AG09319 (cell line): ENCODE measurements at places on chromosomes 11 and 22.

GRCh38 chr22:47547239-47547661 is 784.8 kb downstream of the TBC1D22A start:
- DNase-seq, result no peak

GRCh38 chr11:87820011-87820410 is 355.2 kb downstream of the RAB38 start:
- DNase-seq, result no peak

DNA sequence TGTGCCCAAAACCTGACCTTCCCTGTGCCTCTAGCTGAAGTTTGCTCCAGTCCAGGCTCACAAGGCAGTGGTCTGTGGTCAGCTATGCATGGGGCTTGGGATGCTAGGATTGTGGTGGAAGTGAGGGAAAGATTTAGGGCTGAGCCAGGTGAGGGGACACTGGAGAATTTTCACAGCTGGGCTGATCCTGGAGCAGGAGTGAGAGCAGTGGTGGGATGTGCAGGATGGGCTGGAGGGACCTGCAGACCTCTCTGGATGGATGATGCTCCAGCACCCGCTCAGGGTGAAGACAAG is 23.9 kb upstream of the KDM2A start:
- DNase-seq, result no peak

DNA sequence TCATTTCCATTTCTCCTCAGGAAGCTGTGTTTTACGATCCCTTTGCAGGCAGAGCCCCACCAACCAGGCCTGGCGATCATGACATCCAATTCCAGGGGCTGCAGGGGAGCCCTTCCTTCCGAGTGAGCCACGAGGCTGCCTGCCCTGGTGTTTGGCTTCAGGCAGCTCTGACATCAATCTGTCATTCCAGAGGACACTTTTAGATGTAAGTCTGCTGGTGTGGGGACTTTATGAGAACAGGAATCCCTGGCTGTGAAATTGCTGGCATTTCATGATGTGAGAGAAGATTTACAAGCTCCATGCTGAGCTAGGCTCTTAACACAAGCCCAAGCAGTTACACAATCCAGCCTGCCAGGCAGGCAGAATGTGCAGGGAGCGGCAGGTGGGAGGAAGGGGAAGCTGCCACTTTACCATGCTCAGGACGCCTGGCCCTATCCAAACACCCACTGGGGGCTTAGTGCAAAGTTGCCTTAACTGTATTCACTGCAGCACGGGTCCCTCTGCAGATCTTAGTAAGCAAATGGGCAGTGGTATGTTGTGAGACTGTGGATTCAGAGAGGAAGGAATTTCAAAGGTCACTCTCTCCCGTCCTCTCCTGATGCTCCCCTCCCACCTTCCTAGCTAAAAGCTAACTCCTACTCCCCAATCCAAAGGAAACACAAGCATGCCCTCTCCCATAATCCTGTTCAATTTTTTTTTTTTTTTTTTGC is 43.4 kb upstream of the MICAL2 start:
- DNase-seq, result no peak

- no peak for DNase-seq
Observed at GRCh38 chr11:35066783-35067423, 72.1 kb upstream of the CD44 start.

DNA sequence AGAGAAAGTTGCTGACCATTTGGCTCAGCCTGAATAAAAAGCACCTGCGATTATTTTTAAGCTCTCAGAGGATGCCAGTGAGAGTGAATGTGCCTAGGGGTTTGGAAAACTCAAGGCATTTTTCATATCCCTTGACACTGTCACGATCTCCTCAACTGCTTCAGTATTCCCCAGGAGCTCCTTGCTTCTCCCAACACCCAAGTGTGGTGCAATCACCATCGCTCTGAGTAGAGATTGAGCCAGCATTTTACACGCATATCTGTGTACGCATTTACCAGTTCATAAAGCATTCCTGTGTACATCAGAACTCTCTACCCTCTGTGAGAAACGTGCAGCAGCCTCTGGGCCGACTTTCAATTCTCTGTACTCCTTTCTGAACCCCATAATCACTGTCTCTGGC is 1.3 kb downstream of the SRRD start:
- no peak for DNase-seq

- no peak for DNase-seq
Observed at GRCh38 chr11:68461575-68461917, 994 bp downstream of the PPP6R3 start.

GRCh38 chr11:127816962-127817361 is 770.4 kb downstream of the ETS1 start:
- no peak for DNase-seq

DNA sequence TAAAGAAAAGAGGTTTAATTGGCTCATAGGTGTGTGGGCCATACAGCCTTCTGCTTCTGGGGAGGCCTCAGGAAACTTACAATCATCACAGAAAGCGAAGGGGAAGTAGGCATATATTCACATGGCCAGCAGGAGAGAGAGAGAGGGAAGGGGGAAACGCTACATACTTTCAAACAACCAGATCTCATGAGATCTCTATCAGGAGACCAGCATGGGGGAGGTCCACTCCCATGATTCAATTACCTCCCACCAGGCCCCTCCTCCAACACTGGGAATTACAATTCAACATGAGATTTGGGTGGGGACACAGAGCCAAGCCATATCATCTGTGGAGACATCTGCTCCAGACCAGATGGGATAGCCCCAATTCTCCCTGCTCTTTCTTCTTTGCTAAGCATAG is 866.0 kb downstream of the BRD1 start:
- DNase-seq, result no peak

DNA sequence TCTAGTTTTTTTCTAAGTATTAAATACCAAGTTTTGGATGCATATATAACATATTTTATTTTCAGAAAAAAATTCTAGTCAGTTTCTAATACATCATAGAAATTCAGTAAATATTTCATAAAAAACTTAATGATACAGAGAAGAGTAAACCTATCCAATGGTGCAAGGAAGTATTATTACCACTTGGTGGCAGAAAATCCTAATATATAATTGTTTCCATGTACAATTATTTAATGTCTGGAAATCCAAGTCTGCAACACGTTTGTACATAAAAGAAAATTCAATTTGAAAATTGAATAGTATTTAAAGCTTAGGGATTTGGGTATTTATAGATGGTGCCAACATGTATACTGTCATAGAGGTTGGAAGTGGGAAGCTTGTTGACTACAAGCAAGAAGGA is 127.0 kb downstream of the TRPC6 start:
- no peak for DNase-seq

GRCh38 chr11:15594607-15595006 is 479.9 kb downstream of the INSC start:
- DNase-seq, result no peak

- DNase-seq, result no peak
Observed at GRCh38 chr11:60809691-60810090, 24.6 kb downstream of the MS4A10 start.

DNA sequence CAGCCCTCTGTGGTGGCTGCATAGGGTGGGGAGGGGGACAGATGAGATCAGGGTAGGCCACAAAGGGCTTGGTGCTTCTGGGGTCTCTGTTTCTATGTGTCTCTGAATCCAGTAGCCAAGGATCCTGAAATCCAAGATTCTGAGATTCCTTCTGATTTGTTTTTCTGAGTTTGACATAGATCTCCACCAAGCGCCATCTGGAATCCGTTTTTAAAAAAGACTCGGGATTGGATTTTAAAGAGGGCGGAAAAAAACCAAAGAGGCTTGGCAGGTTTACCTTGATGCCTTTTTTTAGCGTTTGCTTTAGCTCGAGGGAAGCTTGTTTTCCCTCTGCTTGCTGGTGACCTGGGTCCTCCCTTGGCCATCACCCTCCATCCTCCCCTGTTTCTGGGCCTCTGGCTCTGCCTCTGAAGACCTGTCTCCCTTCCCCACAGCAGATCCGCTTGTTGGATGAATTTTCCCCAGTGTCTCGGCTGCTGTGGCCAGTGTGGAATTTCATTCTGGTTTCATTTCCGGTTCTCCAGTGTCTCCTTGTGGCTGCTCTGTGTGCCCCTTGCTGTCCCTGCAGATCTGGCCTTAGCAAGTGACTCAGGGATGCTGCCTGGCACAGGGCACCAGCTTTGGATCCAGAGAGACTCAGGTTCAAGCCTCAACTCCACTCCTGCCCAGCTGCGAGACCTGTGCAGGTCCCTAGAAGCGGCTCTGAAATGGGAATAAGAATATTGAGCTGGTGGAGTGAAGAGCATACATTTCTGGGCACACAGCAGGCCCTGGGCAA is 15.1 kb downstream of the SYNGR1 start:
- no peak for DNase-seq

DNA sequence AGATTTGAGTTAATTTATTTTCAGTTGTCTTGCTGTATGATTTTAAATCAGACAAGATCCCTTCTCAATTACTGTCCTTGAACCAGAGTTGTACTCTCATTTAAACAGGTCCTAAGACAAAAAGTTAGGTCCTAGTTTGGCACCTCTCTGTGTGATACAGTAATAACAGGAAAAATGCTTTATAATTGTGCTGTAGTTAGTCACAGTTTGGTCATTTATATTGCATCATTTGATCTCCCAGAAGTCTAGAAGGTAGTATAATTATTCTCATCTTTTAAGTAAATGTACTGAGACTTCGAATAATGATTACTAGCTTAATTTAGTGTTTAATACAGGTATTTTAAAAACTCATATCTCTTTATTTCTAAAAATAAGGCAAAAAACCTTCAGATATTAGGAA is 18.1 kb upstream of the LUZP2 start:
- DNase-seq, result no peak

- DNase-seq, result no peak
Observed at GRCh38 chr11:76140912-76141574, 65.3 kb downstream of the WNT11 start.

GRCh38 chr11:123698546-123699127 is 42.8 kb downstream of the ZNF202 start:
- no peak for DNase-seq

DNA sequence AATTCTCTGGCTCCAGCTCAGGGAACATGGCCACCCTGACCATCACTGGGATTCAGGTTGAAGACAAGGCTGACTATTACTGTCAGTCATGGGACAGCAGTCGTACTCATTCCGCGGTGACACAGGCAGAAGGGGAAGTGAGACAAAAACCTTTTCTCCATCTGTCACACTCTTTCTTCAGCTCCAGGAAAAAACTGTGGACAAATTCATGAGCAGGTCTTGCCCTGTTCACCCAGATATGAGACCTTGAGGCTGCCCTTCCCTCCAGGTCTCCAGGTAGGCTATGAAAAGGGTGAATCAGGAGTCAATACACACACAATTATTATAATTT is 39.4 kb upstream of the GGTLC2 start:
- no peak for DNase-seq

DNA sequence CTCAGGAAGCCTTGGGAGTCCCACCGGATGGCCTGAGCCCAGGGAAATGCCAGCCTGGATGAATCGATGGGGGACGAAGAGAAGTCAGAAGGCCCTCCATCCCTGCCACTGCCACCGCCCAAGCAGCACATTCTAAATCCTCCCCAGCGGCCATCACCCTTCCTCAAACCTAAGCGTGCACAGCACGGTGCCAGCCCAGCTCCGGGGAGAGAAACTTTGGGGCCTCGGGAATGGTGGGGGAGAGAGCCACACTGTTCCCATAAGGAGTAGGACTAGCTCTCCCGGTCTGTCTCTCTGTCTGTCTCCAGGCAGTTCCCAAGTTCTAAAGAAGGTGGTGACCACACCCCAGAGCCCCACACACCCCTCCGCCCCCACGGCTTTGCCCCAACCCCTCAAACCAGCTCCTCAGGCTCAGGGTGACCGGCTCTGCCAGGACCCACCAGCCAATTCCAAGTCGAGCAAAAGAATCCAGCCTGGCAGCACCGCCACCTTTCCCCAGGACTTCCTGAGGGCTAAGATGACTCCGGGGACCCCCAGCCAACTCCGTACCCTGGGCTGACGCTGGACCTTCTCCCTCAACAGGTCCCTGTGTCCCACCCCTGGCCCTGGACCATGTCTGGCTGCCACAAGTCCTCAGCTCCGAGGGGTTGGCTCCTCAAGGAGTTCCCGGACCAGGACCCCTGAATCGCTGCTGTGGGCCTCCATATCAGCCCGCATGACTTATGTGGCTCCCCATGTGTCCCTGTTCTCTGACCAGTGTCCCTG is 2.7 kb downstream of the AHNAK start:
- DNase-seq, result no peak

DNA sequence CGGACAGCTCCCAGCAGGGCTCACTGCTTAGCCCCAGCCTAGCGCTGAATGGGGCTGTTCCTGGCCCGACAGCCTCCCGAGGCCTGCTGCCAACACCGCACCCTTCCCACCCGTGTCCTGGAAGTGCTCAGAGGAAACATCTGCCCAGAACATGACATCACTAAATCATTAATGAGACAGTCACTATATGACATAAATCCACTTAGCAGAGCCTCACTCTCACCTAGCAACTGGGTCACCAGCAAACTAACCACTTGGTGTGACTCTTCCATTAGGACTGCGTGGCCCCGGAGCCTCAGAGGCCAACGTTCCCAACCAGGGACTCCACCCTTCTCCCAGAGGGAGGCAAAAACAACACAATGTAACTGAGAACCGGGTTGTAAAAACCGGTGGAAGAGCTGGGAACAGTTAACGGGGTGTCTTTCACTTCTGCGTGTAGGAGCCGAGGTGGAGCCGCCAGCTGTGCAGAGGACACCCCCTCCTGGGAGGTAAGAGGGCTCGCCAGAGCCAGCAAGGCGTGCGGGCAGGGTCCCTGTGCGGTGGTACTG is 21.4 kb upstream of the PACSIN2 start:
- DNase-seq, result no peak

- no peak for DNase-seq
Observed at GRCh38 chr11:936199-936598, 10.5 kb downstream of the AP2A2 start.

- no peak for DNase-seq
Observed at GRCh38 chr11:73415854-73416615, 39.8 kb downstream of the RELT start.

- DNase-seq, result no peak
Observed at GRCh38 chr22:45912910-45913309, 64.1 kb downstream of the WNT7B start.

GRCh38 chr11:83061883-83062282 is 9.8 kb downstream of the RAB30 start:
- DNase-seq, result no peak

GRCh38 chr11:63589000-63589399 is 25.2 kb downstream of the PLAAT3 start:
- DNase-seq, result no peak

GRCh38 chr11:3616721-3617460 is 24.9 kb downstream of the ART5 start:
- DNase-seq, result no peak

- no peak for DNase-seq
Observed at GRCh38 chr11:96317571-96317970, 25.4 kb downstream of the MAML2 start.

GRCh38 chr11:45592636-45593035 is 72.8 kb downstream of the CHST1 start:
- no peak for DNase-seq

GRCh38 chr22:38083931-38084631 is at the start of gene SLC16A8:
SLC16A8 (minus strand) TSS chr22:38084184; CDS start chr22:38082873, 1,311 bp downstream.
- no peak for DNase-seq

DNA sequence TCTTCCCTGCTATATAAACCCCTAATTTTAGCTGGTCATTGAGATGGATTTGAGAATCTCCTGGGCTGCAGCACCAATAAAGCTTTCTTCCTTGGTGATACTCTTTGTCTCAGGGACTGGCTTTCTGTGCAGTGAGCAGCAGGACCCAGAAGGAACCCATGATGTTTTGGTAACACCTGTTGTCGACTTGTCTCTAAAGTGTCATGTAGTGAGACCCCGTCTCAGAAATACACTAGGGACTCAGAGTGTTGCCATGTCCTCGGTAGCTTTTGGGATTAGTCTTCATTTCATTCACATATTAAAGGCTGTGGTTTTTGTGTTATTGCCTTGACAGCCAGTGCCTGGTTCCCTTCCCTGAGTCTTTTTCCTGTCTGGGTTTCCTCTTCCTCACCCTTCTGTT is 1078.7 kb downstream of the TBC1D22A start:
- DNase-seq, result no peak
